ENCODE measurements at places on chromosomes 4 and X.

- DNase-seq = no peak
These were observed 231.8 kb upstream of the AGA start for GRCh38 chr4:177673985-177674489.

DNA sequence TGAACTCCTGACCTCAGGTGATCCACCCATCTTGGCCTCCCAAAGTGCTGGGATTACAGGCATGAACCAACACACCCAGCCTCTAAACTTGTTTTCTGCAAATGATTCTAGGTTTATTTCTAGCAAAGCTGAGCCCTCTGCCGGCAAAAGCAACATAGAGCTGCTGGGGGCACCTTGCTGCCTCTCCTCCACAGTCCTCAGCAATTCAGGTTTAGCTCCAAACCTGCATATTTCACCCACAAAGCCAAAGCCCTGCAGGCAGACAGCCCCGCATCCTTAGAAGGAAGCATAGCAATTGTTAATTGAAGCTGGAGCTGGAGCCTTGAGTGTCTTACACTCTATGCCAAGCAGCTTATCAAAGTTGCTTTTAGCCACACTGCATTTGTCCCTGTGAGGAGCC lies 24.9 kb upstream of the OCIAD2 start:
- no peak for DNase-seq

DNA sequence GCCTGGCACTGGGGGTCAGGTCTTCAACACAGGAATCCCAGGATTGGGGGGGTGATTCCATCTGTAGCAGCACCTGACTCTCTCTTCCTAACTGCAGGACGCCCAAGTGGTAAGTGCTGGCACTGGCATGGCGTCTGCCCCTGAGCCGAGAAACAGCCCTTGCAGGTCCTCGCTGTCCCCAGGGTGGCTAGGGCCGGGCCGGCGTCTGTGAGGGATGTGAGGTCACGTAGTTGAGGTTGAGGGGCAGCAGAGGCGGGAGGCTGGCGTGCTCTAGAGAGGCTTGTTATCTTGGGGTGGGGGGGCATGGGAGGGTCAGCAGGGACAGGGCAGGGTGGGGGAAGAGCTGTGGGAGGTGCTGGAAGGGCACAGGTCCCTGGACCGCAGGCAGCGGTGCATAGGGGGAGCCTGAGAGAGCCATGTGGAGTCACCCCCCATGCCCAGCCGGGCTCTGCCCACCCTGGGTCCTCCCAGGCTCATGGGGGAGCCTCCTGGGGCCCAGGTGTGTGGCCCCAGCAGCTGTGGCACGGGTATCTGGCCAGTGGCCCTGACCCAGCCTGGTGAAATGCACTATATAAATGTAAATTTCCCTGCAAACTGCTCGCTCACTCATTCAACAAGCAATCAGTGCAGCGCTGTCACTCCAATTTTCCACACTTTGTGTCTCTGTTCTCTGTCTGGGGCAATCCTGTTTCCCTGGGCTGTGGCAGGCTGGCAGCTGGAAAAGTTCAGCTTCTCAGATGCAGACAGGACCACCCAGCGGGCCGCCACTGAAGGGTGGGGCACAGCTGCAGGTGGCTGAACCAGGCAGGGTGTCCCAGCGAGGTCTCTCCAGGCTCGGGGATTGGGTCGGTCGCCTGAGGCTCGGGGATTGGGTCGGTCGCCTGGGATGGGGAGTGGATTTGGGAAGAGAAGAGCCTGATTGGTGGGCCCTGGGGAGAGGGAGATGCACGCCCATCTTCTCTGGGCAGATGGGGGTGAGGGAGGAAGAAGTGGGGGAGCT lies 102.2 kb upstream of the NKX1-1 start:
- no peak for DNase-seq

DNA sequence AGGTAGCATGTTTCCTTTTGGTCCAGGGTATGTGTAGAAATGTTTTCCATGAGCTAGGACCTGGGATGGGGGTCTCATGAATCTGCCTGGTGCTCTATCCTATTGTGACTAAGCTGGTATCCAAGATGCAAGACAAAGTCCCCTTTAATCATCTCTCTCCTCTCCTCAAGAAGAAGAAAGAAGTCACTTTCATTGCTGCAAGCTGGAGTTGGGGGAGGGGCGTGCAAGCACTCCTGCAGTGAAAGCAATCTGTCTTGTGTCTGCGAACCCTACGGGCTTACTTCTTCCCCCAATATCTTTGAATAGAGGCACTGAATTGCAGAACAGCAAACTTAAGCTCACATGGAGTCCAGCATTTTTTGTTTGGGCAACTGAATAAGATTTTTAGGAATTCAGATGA lies 27.2 kb upstream of the GRPR start:
- no peak for DNase-seq

GRCh38 chr4:121824950-121825349 lies 1.3 kb upstream of the CCNA2 start:
- no peak for DNase-seq

DNA sequence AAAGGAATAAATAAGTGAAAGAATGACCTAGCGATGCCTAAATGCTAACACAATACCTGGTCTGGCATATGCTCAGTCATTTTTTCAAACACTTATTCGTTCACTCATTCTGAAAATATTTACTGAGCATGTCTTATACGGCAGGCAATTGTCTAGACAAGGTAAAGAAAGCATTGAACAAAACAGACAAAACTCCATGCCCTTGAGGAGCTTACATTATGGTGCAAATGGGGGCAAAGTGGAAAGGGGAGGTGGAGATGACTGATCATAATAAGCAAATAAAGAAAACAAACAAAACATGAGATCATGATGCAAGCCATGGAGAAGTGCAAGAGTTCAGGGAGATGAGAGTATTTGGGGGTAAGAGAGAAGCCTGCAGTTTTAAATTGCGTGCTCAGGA lies 334.6 kb upstream of the PPARGC1A start:
- no peak for DNase-seq

GRCh38 chrX:155841232-155841631 lies 39.9 kb upstream of the VAMP7 start:
- DNase-seq = no peak

- no peak for DNase-seq
These were observed 48.5 kb upstream of the NRK start for GRCh38 chrX:105773801-105774200.

DNA sequence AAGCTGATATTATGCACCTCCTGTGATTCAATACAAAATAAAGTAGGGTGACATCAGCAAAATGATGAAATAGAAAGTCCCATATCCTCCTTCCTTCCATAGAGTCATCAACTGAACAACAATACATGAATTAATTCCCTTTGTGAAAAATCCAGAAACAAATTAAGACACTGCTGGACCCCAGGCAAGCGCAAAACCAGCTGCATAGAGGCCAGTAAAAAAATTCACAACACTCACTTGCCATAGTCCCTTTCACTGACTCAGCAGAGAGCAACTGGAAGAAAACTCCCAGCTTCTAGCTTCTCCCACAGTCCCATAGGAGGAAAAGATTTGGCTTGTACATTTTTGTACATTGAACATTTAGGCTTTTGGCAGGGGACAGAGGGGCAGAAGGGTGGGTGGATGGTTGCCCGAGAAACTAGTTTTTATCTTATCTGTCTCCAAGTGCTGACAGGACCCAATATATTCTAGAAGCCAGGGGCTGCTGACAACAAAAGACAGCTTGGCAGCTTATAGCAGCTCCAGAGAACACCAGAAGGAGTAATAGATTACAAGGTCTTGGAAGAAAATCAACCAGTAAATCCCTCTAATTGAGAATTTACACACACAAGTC lies 124.6 kb downstream of the NDST3 start:
- DNase-seq = no peak

Measured in activated CD8-positive, alpha-beta memory T cell treated with anti-CD3 and anti-CD28 coated beads for 48 hours (primary cell).